Myometrial cell (primary cell): ENCODE measurements at places on chromosomes 2 and 18. TPM values are rescaled to one million over a fixed set of nuclear protein-coding genes. Genes with fewer than 3 reads are reported as not detected.

Gene APOB
- total RNA-seq: not detected in 2 replicates

Gene CROCC2
- total RNA-seq: 0.35 TPM in 1 of 2 replicates, not detected in the other

Gene FMNL2
- 12.7 and 12.9 TPM in 2 replicates for total RNA-seq

Gene TXNL1
- total RNA-seq: 67.2 and 78.9 TPM in 2 replicates

Gene RPL31
- 1,039 and 1,059 TPM in 2 replicates for total RNA-seq

Gene GPC1
- 137 and 142 TPM in 2 replicates for total RNA-seq

Gene NYAP2
- not detected in 2 replicates for total RNA-seq

Gene RGPD4
- not detected in 2 replicates for total RNA-seq

Gene MARCHF4
- total RNA-seq: 1.4 and 2.6 TPM in 2 replicates

Gene RGPD5
- 2.6 and 5.1 TPM in 2 replicates for total RNA-seq

Gene FRZB
- total RNA-seq: under 0.01 and 0.58 TPM in 2 replicates

Gene MYOM1
- total RNA-seq: not detected in 2 replicates

Gene MCFD2
- 192 and 294 TPM in 2 replicates for total RNA-seq

Gene IHH
- not detected in 2 replicates for total RNA-seq

Gene AQP12B
- not detected in 2 replicates for total RNA-seq

Gene INPP5D
- total RNA-seq: 0.29 and 0.53 TPM in 2 replicates

Gene RAD51AP2
- not detected in 2 replicates for total RNA-seq

Gene LYPD6B
- total RNA-seq: not detected in 2 replicates

Gene LOXHD1
- not detected in 2 replicates for total RNA-seq

Gene SCN2A
- total RNA-seq: 2.0 and 9.0 TPM in 2 replicates

Gene MSGN1
- total RNA-seq: not detected in 2 replicates

Gene SLC38A11
- total RNA-seq: not detected in 2 replicates

Gene SAG
- total RNA-seq: not detected in 2 replicates

Gene CPLX4
- not detected in 2 replicates for total RNA-seq

Gene CLEC4F
- not detected in 2 replicates for total RNA-seq

Gene REG3G
- not detected in 2 replicates for total RNA-seq

Gene RGPD8
- 1.4 and 1.8 TPM in 2 replicates for total RNA-seq

Gene TCF23
- not detected in 2 replicates for total RNA-seq

Gene NDC80
- 16.4 and 21.1 TPM in 2 replicates for total RNA-seq

Gene TMEM17
- 3.2 and 4.6 TPM in 2 replicates for total RNA-seq

Gene CDCA7
- 7.2 and 14.9 TPM in 2 replicates for total RNA-seq

Gene NOSTRIN
- 0.18 and 0.29 TPM in 2 replicates for total RNA-seq

Gene TUBA3D
- total RNA-seq: 0.53 and 0.58 TPM in 2 replicates

Gene IL18RAP
- total RNA-seq: not detected in 2 replicates

Gene RND3
- total RNA-seq: 136 and 161 TPM in 2 replicates

Gene GCG
- not detected in 2 replicates for total RNA-seq

Gene BBS5
- total RNA-seq: 4.9 and 6.2 TPM in 2 replicates

Gene KLHL30
- total RNA-seq: not detected in 2 replicates

Gene CELF4
- not detected in 2 replicates for total RNA-seq

Gene APCDD1
- 0.18 TPM in 1 of 2 replicates, not detected in the other for total RNA-seq

Gene GLI2
- 4.1 and 4.9 TPM in 2 replicates for total RNA-seq

Gene COPS9
- 139 and 147 TPM in 2 replicates for total RNA-seq

Gene SATB2
- 1.2 and 1.9 TPM in 2 replicates for total RNA-seq

Gene CCDC74B
- total RNA-seq: 10.6 and 11.2 TPM in 2 replicates

Gene KCNF1
- total RNA-seq: not detected in 2 replicates

Gene ALK
- not detected in 2 replicates for total RNA-seq

Gene GRP
- not detected in 2 replicates for total RNA-seq

Gene IGFBP2
- 1,032 and 1,065 TPM in 2 replicates for total RNA-seq

Gene CD8B2
- not detected in 2 replicates for total RNA-seq

Gene LIMS3
- 1.6 and 10.1 TPM in 2 replicates for total RNA-seq

Gene LINC00305
- not detected in 2 replicates for total RNA-seq

Gene C2orf78
- not detected in 2 replicates for total RNA-seq

Gene ANKRD30B
- total RNA-seq: not detected in 2 replicates

Gene DSG3
- not detected in 2 replicates for total RNA-seq

Gene DES
- 83.3 and 119 TPM in 2 replicates for total RNA-seq

Gene DNER
- 3.2 and 5.8 TPM in 2 replicates for total RNA-seq

Gene CCDC121
- total RNA-seq: 1.2 and 2.7 TPM in 2 replicates
